ENCODE measurements at places on chromosomes 7 and 10. TPM values are rescaled to one million over a fixed set of nuclear protein-coding genes. Genes with fewer than 3 reads are reported as not detected.

DNA sequence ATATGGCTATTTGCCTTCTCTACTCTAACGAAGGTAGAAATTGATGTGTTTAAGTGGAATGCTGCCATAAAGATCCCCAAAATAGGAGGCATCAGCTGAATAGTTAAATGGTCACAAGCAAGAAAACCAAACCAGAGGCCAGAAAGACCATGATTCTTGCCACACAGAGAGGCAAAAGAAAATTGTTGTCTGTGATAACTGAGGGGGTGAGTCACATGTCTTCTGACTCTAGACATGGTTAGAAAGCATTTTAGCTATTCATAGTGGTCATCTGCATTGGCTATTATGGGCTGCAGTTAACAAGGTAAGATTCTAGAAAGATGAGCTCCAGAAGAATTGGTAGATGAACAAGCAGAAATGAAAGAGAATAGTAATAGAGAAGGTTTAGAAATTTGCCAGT lies 361.4 kb upstream of the NPSR1 start:
- peak; percentile 2 for DNase-seq

GRCh38 chr10:5555021-5555510 lies 30.3 kb downstream of the CALML3 start:
- DNase-seq = no peak

GRCh38 chr10:131821378-131822012 lies 79.3 kb upstream of the PPP2R2D start:
- no peak for DNase-seq

GIMAP5 gene
- not detected for total RNA-seq
